CD4-positive, alpha-beta T cell treated with Interferon gamma for 1 hour (primary cell): ENCODE measurements at places on chromosomes 6 and 20.

GRCh38 chr6:32815115-32815514, 1.7 kb downstream of the HLA-DOB start:
- DNase-seq: no peak

GRCh38 chr6:75204959-75205775, 686 bp downstream of the COL12A1 start:
- DNase-seq: no peak

GRCh38 chr6:166361077-166361429, 18.7 kb upstream of the SFT2D1 start:
- no peak for DNase-seq

DNA sequence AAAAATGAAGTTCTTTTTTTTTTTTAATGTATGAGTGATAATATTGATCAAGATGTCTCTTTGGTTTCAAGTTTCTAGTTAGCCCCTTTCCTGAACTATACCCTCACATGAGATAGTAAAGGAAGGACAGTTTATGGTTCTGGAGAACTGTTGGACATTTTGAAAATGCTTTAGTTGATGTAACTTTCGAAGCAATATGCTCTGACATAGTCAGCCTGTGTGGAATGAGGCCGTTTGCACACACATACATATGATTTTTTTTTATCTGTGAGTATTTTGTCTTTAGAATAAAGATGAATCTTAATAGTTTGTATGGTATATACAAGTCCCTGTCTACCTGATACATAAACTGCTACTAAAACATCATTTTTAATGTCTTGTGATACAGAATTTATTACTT, 177.0 kb downstream of the ARID1B start:
- no peak for DNase-seq

GRCh38 chr6:12717356-12717755, 789 bp downstream of the PHACTR1 start:
- DNase-seq: no peak

DNA sequence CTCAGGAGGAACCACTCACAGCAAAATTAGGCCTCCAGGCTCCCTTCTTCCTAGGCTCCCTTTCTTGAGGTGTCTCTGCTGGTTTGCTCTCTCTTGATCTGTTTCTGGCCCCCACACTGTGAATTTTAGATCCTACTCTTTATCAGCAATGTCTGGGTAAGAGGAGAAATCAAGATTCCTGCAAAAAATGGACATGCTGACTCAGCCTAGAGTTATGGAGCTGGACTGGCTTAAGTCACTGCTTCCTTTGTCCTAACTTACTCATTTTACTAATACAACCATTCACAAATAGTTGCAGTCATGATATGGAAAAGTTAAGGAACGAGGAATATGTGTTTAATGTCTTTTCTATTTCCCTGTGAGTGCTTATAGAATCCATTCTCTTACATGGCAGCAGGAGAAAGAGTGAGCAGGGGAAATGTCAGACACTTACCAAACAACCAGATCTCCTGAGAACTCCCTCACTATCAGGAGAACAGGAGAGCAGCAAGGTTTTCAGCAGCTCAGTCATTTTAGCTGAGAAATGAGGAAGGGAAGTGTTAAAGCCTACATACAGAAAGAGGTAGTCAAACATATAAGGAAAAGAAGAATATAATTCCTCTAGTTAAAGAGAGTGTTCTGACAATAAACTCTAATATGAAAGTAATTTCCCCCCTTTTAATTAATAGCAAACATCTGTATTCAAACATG, 160.8 kb downstream of the PDE7B start:
- no peak for DNase-seq
